ENCODE measurements at places on chromosomes 16 and 17.

DNA sequence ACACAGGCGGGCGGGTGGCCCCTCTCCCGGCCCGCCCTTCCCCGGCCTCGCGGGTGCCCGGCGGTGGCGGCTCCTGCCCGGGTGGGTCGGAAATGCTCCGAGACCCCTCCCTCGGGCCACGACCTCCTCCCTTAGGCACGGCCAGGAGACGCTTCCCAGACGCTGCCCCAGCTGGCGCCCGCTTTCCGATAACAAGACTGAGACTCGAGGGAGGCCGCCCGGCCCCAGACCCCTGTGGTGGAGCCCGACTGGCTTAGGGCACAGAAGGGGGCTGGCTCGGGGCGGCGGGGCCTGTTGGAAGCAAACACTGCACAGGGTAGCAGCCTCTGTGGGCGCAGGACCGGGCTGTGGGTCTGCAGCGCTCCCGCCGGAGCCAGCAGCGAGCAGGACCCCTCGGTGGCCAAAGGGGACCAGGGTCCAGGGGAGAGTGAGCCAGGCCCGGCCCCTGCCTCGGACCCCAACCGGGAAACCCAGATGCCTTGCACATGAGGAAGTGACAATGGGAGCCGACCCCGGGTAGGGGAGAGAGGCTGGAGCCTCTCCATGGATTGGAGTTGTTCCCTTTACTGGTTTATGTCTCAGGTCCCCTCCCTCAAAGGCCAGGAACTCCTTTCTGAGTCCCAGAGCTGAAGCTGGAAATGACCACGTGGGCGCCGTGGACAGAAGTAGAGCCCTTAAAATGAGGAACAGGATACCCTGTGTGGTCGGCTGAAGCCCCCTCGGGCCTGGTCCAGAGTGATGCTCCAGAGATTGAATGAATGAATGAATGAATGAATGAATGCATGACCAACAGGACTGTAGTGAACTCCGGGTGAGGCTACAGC, 19.8 kb upstream of the ADCY7 start:
- H3K36me3 ChIP-seq = no peaks in the 10 kb centered on the region
- DNase-seq = no peak
- no peaks in the 10 kb centered on the region for H3K27me3 ChIP-seq

DNA sequence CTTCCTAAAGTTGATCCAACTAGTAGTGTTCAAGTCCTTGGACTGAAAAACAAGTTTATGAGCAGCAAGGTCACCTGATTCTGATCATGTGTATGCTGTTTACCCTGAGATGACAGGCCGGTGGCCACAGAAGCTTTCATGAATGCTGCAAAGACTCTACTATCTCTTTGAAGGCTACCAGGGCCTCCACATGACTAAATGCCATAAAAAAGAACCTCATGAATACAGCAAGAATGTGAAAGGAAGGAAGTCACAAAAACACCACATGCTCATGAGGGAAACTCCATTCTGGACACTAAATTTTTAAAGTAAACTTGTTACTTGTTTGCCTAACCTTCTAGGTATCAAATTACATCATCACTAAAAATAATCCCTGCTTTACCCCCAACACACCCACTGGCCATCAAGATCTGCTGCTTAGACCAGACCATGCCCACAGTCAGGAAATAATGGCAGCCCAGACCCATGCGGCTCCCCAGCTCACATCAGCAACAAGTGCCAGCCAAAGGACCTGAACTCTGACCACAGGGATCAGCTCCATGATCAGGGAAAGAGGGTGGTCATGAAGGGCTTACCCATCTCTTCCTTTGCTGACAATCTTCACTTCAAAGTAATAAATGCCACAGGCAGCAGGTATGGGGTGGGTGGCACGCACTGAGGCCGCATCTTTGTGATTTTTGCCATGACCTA, 1.4 kb downstream of the RANBP10 start:
- peaks cover 5% of the 10 kb centered on the region for H3K4me1 ChIP-seq
- H3K27me3 ChIP-seq = no peaks in the 10 kb centered on the region
- DNase-seq = no peak
- H3K36me3 ChIP-seq = no peaks in the 10 kb centered on the region

DNA sequence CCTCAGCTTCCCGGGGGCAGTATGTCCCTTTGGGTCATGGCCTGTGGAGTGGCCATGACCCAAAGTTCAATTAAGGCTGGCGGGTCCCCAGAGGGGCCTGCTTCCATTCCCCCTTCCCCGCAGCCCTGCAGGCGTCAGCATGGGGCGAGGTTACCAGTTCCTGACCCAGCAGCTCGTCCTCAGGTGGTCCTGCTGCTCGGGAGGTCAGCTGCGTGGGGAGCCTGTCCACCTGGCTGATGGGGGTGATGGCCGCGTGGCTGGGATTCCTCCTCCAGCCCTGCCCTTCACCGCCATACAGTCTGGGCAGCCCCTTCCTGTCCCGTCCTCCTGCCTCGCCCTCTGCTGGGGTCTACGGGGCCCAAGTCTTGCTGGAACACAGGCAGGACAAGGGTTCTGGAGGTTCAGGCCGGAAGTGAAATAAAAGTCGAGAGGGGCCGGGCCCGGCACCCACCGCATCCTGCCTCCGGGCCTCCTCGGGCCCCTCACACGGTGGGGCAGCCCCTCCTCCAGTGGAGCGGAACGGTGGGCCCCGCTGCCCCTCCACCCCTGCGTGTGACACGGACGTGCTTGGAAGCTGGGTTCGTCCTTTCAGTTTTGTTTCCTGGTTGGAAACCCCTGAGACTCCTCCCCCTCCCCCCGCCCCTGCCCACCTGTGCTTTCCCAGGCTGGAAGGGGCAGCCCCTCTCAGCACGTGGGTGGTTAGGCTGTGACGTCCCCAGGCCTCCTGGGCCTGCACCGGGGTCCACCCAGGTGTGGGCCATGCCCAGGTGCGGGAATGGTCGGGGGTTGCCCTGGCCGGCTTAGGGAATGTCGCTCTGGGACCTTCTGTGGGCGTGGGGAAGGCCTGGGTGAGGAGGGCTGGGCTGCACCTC, 6.8 kb downstream of the UBALD2 start:
- no peak overlapping the region for H3K4me3 ChIP-seq
- no peaks in the 10 kb centered on the region for H3K36me3 ChIP-seq
- DNase-seq = peak; percentile 67
- H3K4me1 ChIP-seq = peaks cover 21% of the 10 kb centered on the region

DNA sequence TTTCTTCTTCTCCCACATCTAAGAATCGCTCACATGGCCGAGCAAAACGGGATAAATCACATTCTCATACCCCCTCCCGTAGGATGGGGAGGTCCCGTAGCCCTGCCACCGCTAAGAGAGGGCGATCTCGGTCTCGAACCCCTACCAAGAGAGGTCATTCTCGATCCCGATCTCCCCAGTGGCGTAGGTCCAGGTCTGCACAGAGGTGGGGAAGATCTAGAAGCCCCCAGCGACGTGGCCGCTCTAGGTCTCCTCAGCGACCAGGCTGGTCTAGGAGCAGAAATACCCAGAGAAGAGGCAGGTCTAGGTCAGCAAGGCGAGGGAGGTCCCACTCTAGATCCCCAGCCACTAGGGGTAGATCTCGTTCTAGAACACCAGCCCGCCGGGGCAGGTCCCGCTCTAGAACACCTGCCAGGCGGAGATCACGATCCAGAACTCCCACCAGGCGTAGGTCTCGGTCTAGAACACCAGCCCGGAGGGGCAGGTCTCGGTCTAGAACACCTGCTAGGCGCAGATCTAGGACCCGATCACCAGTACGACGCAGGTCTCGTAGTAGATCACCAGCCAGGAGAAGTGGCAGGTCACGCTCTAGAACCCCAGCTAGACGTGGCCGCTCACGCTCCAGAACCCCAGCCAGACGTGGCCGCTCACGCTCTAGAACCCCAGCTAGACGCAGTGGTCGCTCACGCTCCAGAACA, 9.6 kb downstream of the SRRM2 start:
- DNase-seq = no peak
- no peak overlapping the region for H3K27ac ChIP-seq
- H3K36me3 ChIP-seq = peaks cover 99% of the 10 kb centered on the region
- H3K4me3 ChIP-seq = no peak overlapping the region

GRCh38 chr17:6575596-6575988, 19.2 kb upstream of the PITPNM3 start:
- H3K27ac ChIP-seq = no peak overlapping the region
- no peaks in the 10 kb centered on the region for H3K4me1 ChIP-seq
- H3K36me3 ChIP-seq = peaks cover 9% of the 10 kb centered on the region
- no peaks in the 10 kb centered on the region for H3K27me3 ChIP-seq

- H3K4me3 ChIP-seq = no peak overlapping the region
- DNase-seq = no peak
- H3K36me3 ChIP-seq = no peaks in the 10 kb centered on the region
- H3K4me1 ChIP-seq = no peaks in the 10 kb centered on the region
Measured at GRCh38 chr16:78593352-78593751, 493.9 kb downstream of the WWOX start.

- no peaks in the 10 kb centered on the region for H3K27me3 ChIP-seq
- no peak overlapping the region for H3K27ac ChIP-seq
- no peak for DNase-seq
- no peak overlapping the region for H3K4me3 ChIP-seq
Measured at GRCh38 chr16:89123001-89123830, 29.6 kb downstream of the ACSF3 start.

Measured in H1 (cell line).